Heart right ventricle (tissue), 16 donors: ENCODE measurements at places on chromosomes 3 and 15. TPM values are rescaled to one million over a fixed set of nuclear protein-coding genes. Genes with fewer than 3 reads are reported as not detected.

SRGAP3 gene
- total RNA-seq: 12.9 TPM

GRM7 gene
- total RNA-seq: not detected

NOX5 gene
- total RNA-seq: not detected

PCLAF gene
- total RNA-seq: 0.67 TPM

NR2E3 gene
- not detected for total RNA-seq

SERPINI2 gene
- total RNA-seq: 0.46 TPM

SPINK8 gene
- not detected for total RNA-seq

CHRNB4 gene
- not detected for total RNA-seq

IQCF5 gene
- not detected for total RNA-seq

P4HTM gene
- total RNA-seq: 31.4 TPM

ANKUB1 gene
- not detected for total RNA-seq

PLSCR4 gene
- total RNA-seq: 16.4 TPM

MLH1 gene
- total RNA-seq: 49.1 TPM

CAMK2N2 gene
- total RNA-seq: not detected
